ENCODE measurements at places on chromosomes 7 and 10. TPM values are rescaled to one million over a fixed set of nuclear protein-coding genes. Genes with fewer than 3 reads are reported as not detected.

PTPRN2 gene
- 3.4 TPM for total RNA-seq

ZDHHC16 gene
- total RNA-seq: 28.0 TPM

ARHGAP21 gene
- 67.1 TPM for total RNA-seq

IFIT1B gene
- total RNA-seq: not detected

CDK6 gene
- 37.0 TPM for total RNA-seq

PLPP4 gene
- not detected for total RNA-seq

ACTL6B gene
- total RNA-seq: not detected

TRIM74 gene
- not detected for total RNA-seq

RELN gene
- total RNA-seq: 413 TPM

LRRC61 gene
- total RNA-seq: 3.7 TPM

PROSER2 gene
- 5.1 TPM for total RNA-seq

OR2AE1 gene
- not detected for total RNA-seq

MBL2 gene
- not detected for total RNA-seq

MEIG1 gene
- not detected for total RNA-seq
